ENCODE measurements at places on chromosomes 13 and 19.

DNA sequence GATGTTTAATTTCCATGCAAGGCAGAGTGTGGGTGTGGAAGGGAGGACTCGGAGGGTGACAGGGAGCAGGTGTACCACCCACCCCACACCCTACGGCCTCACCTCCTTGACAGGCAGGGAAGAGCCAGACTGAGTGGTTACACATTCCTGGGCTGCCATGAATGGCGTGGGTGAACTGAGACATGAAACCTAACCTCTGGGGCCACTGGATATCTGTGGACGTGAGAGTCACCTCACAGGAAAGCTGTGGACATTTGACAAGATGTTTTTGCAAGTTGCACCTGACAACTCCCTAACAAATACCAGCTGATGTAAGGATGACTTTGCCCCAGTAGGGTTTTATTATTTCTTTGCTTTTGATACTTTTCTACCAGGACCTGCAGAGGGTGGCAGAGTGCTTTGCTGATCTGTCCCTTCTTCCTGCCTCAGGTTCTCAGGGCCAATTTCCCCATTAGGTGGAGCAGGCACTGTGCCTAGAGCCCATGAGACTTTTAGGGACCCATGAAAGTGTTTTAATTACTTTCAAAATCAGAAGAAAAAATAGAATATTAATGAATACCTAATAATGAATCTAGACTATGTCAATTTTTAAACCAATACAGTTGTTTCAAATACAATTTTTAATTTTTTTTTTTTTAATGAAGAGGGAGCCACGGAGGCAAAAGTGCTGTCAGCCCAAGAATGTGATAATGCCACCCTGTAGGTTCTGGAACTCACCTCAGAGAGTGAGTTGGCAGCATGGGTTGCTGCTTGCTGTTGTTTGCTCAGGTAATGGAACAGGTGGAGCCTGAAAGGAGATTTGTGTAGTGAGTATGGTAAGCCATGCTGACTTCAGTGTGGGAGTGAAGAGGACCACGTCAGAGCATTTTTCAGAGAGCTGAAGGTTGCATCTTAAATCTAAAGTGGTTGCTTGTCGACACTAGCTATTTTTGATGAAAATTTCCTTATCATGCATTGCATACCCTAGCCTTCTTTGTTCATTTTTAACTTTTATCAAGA lies 58.0 kb upstream of the CYSLTR2 start:
- DNase-seq, result peak; percentile 50

- no peak for DNase-seq
Observed at GRCh38 chr13:31011193-31011860, 78.9 kb downstream of the TEX26 start.

GRCh38 chr13:112752711-112753541 lies 63.1 kb downstream of the ATP11A start:
- peak; percentile 7 for DNase-seq

- DNase-seq, result no peak
Observed at GRCh38 chr19:45395821-45396617, 8.8 kb downstream of the PPP1R13L start.

DNA sequence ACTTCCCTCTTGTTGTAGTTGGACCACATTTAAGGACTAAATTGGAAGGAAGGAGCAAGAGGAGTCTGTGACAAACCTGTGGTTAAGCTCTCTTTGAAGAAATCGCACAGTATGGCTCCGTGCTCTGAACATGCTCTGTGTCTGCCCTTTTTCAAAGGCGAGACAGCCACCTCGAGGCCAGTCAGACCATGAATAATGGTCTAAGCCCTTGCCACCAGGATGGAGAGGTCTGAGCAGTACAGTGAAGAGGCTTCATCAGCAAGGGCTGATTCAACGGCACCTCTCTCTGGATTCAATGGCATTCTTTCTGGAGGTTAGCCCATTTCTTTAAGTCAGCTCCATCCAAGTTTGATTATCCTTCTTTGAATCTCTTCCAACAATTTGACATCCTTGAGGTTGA lies 30.9 kb downstream of the FAM216B start:
- DNase-seq, result no peak

DNA sequence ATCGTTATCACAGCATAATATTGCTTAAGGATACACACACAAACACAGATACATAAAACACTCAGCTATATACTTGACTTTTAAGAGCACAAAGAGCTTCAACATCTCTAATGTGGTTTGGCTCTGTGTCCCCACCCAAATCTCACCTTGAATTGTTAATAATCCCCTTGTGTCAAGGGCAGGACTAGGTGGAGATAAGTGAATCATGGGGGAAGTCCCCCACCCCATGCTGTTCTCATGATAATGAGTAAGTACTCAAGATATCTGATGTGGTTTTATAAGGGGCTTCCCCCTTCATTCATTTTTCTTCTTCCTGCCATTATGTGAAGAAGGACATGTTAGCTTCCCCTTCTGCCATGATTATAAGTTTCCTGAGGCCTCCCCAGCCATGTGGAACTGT lies 481.4 kb downstream of the PCDH9 start:
- no peak for DNase-seq

DNA sequence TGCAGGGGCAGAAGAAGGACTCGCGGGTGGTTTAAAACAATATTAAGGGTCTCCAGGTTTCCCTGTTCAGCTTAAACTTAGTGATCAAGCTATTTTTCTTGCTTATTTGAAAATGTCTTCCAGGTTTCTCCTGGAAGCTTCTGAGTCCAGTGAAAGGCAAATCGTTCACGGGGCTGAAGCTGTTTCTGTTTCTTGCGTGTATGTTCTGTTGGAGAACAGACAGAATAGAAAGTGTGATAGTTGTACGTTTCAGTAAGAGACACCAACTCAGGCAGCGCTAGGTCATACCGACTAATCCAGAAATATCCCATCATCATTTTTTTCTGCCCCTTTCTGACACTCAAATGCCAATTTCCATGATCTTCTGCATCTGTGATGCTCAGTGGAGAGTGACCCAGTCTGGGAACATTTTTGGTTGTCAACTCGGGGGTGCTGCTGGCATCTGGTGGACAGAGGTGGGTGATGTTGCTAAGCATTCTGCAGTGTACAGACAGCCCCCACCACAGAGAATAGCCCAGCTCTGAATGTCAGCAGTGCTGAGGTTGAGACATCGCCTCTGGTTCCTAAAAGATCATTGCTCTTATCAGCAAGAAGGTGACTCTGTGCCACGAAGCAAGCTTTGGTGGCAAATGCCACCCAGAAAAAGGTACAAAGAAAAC lies 4.3 kb downstream of the KLF2 start:
- DNase-seq, result peak; percentile 46

GRCh38 chr13:110726726-110727125 lies 13.2 kb downstream of the ING1 start:
- peak; percentile 65 for DNase-seq

- no peak for DNase-seq
Observed at GRCh38 chr19:32171719-32172151, 173.7 kb upstream of the ZNF507 start.

- no peak for DNase-seq
Observed at GRCh38 chr13:112510987-112511685, 76.8 kb downstream of the TUBGCP3 start.

DNA sequence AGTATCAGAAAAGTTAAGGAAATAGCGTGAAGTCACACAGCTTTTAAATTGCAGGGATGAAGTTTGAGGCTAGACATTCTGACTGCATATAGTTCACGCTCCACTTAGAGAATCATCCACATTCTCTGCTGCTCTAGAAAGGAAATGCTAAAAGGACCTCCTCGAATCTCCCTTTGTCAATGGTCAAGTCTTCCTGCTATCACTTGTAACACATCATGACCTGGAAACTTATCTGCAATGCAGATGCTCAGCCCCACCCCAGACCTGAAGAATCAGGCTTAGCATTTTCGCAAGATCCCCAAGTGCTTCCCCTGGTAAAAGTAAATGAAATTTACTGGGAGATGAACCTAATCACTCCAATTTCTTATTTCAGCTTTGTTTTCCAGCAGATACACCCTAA lies 372.1 kb downstream of the LIG4 start:
- no peak for DNase-seq

GRCh38 chr19:17103177-17103576 lies 27.6 kb downstream of the MYO9B start:
- DNase-seq, result no peak

DNA sequence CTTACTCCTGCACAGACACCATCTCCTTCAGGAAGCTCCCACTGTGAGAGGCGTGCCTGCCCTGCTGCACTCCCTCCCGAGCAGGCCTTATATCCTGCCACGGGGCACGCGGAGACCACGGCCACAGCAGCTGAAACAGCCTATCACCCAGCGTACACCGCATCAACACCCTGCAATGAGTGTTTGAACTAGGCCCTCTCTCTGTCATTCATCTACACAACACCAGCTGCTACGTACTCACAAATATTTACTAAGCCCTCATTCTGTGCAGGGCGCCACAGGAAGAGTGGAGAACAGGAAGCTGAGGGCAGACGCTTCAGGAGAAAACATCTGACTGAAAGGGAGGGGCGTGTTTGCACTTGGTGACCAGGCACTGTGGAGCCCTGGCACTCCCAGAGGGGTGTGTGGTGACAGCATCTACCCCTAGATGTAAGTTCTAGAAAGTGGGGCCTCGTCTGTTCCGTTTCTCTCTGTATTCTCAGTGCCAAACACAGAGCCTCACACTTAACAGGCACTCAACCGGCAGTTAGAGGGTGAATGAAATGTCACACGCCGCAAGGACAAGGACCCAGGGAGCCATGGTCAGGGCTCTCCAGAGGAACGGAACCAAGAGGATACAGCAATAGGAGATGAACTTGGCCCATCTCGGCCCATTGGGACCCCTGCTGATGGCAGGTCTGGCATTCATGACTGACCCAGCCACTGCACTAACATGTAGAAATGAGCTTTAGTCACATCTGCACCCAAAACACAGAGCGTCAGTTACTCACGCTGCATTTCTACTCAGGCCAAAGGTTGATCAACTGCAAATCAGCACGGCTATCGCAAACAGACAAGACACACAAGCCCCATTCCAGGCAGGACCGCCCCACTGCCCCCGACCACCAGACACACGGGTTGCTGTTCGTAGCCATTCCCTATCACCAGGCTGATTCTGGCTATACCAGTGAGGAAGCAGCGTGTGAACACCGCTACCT lies 15.7 kb downstream of the RANBP3 start:
- peak; percentile 60 for DNase-seq

GRCh38 chr13:51396352-51396751 lies 56.5 kb downstream of the INTS6 start:
- no peak for DNase-seq

DNA sequence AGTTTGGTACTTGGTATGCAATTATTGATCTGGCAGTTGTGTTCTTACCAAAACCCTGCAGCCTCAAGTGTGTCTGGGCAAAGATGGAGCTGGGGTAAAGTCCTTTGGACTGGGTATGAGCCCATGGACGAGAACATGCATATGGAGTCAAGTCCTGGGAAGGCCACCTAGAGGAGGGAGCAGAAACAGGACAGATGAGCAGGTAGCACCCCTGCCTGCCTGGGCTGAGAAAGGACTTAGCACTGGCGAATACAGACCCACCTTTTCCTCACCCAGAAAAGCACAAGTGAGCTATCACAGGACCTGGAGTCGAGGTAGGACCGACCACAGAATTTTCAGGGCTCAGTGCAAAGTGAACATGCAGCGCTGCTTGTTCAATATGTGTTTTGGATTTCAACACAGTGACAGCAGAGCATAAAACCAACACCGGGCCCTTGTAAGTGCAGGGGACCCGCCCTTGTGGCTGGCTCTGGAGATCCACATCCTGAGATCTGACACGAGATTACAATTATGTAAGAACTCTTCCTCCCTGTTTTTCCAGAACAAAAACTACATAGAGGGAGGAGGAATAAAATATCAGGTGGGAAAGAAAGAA lies 25.9 kb downstream of the IGFL2 start:
- DNase-seq, result no peak

- no peak for DNase-seq
Observed at GRCh38 chr13:70311191-70311590, 202.9 kb upstream of the KLHL1 start.

DNA sequence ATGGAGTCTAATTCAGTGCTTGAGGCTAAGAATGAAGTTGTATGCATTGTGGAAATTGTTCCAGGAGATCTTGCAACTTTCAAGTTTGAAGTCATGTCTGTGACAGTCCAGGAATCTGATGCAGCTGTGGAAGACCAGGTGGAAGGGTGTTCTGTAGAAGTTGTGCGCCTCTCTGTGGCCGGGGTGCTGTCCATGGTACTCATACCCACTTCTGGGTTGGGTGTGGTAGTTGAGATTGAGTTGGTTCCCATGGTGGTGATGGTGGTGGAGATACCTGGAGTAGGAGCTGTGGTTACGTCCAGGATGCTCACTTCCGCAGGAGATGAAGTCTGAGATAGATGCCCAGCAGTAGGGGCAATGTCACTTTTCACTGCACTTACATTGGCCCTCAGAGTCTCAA lies 44.3 kb downstream of the MUC16 start:
- DNase-seq, result no peak

GRCh38 chr13:73300718-73301425 lies 242.1 kb downstream of the KLF5 start:
- no peak for DNase-seq

GRCh38 chr13:111402441-111402840 lies 82.0 kb downstream of the TEX29 start:
- no peak for DNase-seq

DNA sequence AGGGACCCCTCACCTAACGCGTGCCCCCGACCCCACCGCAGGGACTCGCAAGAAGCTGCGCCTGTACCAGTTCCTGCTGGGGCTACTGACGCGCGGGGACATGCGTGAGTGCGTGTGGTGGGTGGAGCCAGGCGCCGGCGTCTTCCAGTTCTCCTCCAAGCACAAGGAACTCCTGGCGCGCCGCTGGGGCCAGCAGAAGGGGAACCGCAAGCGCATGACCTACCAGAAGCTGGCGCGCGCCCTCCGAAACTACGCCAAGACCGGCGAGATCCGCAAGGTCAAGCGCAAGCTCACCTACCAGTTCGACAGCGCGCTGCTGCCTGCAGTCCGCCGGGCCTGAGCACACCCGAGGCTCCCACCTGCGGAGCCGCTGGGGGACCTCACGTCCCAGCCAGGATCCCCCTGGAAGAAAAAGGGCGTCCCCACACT lies 4.7 kb upstream of the MYBPC2 start:
- DNase-seq, result peak; percentile 25

DNA sequence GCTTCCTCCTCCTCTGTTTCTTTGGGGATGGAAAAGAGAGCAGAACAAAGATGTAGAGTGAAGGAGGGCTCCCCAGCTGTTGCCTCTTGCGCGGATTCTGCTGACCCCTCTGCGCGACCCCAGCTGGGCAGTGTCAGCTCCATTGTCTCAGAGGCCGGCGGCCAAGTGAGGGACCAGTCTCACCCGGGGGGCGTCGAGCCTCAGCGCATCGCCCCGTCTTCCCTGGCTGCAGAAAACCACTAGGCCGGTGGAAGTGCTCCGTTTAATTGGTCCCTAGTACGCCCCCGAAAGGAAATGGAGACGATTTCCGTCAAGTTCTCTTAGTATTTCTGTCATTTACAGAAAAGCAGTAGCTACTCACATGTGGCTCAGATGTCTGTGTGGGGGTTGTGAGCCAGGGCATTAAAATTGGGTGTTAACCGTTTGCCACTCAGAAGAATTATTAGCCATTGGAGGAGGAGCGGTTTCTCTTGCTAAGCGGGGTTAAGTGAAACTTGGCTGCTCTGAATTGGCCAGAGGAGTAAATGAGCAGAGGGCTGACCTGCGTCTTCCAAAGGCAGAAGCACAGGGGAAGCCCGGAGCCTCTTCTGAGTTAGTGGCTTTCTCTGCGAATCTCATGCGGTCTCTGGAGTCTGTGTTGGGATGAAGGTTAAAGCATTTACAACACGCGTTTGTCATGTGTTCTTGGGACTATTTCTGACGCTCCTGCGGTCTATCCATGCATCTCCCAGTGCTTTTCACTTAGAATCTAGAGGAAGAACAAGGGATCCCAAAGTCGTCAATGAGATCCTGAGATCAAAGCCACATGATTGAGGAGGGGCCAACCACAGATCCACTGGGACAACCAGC lies 132.8 kb upstream of the MYO16 start:
- DNase-seq, result peak; percentile 10

- DNase-seq, result no peak
Observed at GRCh38 chr13:94431574-94431973, 47.9 kb downstream of the DCT start.

Measured in activated naive CD4-positive, alpha-beta T cell treated with Interleukin-2 at 50 U/mL for 16 hours (primary cell).